BJ (cell line): ENCODE measurements at places on chromosomes 11 and 22.

DNA sequence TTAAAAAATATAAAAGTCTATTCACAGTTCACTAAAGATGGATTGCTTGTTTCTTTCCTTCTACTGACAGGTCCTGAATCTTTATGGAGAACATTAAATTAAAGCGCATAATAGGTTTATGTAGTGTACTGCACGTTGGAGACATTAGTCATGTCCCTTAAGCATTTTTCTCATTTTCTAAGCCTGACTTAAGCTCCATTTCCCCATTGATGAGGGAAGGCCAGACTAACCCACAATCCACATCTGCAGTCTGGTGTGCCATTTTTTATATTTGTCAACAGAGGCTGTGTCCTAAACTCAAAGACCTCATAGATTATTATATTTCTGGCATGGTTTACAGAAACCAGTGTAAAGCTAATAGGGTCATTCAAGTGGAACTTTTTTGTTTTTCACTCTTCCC, 39.9 kb downstream of the CADM1 start:
- DNase-seq, result peak; percentile 55

- DNase-seq, result no peak
Observed at GRCh38 chr11:33742249-33742851, 6.1 kb upstream of the CD59 start.

DNA sequence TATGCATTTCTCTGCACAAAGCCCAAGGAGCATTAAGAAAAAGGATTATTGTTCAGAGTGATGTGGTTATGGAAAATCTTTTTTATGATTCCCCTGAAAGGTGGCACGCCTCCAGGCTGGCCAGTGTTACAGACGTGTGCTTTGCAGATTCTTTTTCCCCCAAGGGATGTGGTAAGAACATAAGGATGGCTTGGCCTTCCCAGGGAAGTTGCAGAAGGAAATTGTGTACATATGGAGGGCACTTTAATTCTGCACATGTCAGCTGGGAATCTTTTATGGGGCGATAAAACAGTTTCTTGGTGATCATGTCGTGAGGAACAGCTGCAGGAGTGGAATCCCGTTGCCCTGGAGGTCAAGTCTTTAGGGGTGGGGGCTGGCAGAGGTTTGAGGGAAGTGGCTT, 9.7 kb downstream of the SMARCB1 start:
- DNase-seq, result no peak

DNA sequence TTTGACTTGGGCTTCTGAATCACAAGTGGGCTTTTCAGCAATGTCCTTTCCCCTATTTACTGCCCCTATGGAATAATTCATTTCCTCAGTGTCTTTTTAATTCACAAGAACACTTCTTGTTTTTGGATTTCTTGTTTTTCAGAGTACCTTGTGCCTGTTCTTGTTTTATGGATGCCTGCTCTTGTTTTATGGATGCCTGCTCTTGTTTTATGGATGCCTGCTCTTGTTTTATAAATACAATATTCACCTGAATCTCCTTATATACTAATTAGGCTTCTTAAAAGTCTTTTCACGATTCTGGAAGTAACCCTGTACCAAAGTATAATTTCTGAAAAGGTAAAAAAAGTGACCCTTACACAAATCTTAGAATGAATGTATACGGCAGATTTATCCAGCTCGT, 32.8 kb downstream of the CACNA1I start:
- no peak for DNase-seq

DNA sequence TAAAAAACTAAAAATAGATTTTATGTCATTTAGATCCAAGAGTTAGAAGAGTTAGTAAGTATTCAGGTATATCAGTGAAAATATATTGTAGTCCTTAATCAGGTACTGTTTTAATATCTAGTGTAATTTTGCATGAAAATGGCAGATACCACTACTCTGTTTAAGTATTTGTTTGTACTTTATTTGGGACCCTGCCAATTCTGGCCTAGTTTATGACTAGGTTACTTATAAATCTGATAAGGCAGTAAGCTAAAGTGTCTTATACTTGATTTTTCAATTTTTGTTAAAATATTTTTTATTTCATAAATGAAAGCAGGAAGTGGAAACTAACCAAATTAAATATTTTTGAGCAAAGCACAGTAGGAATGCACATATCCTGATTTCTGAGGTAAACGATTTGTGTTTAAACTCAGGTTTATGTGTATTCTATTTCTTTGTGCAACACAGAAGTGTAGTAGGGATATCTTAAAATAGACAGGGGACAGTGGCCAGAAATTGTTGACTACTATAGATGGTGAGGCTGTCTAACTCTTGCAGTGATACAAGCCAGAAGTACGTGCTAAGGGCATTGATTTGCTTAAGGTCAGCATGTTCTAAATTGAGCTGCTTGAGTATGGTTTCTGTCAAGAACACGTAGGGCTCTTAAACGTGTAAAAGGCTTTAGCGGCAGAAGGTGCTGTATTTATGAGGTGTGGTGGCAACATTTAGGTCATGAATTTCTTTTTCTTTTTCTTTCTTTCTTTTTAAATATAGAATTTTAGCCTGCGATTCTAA, 34.0 kb downstream of the HIPK3 start:
- DNase-seq, result no peak

GRCh38 chr11:11415901-11416300, 62.9 kb upstream of the CSNK2A3 start:
- no peak for DNase-seq

DNA sequence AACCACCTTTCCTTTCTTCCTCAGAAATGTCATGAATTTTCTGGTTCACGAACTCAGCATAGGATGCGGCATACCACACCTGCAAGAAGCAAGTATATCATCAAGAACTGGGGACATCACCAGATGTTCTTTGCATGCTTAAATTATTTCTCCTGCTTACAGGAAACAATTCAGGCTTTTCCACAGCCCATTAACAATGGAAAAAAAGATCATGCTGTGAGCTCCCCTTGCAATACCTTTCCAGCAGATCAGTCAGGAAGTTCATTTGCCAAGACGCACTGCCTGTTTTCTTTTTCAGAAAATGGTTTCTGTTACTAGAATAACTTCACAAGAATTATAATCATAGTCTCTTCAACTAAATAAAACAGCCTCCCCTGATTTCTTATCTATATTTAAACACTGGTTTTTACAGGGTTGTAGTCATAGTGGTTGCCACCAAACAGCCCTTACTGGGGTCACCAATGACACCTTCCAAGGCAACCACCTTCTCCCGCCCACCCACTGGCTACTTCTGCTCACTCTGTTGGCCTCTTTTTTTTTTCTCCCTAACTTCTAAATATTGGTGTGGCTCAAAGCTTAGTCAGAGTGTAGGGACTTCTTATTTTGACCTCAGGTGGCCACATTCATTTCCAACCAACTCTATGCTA, 42.3 kb upstream of the NFRKB start:
- DNase-seq, result no peak

GRCh38 chr11:64291262-64291751, at the start of gene KCNK4:
Gene KCNK4 (plus strand): TSS chr11:64291302. CDS start chr11:64293019, 1,717 bp downstream.
- no peak for DNase-seq

DNA sequence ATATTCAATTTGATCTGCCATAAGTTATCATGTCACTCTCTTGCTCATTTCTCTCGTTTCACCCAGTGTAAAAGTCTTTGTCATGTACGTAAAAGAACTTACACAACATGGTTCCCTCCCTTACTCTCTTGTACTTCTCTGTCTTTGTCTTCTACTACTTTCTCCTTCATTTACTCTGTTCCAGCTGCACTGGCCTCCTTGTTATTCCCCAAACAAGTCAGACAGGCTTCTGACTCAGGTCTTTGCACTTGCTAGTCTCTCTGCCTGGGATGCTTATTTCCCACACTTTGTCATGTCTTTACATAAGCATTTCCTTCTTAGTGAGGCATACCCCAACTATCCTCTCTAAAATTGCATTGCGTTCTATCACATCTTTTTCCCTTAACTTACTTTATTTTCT, 117.3 kb downstream of the CYP2R1 start:
- no peak for DNase-seq

- DNase-seq, result no peak
Observed at GRCh38 chr11:2462986-2463765, 18.4 kb downstream of the KCNQ1 start.

- no peak for DNase-seq
Observed at GRCh38 chr22:27480487-27480886, 321.1 kb downstream of the MN1 start.

DNA sequence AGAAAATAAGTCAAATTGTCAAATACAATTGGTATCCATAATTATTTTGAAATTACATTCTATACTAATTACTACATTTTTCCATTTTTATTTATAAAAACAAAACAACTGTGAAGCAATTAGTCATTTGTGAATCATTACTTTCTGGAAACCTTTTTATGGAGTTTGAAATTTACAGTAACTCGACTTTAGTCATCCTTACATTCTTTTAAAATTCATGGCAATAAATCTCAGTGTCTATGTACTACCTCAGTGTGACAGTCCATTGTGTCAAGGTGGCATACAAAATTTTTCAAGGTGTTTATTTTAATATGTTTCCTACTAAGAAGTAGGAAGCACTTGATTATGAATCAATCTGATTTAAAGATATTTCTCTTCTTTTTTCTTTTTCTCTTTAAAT, 1949.4 kb upstream of the RAG2 start:
- no peak for DNase-seq

DNA sequence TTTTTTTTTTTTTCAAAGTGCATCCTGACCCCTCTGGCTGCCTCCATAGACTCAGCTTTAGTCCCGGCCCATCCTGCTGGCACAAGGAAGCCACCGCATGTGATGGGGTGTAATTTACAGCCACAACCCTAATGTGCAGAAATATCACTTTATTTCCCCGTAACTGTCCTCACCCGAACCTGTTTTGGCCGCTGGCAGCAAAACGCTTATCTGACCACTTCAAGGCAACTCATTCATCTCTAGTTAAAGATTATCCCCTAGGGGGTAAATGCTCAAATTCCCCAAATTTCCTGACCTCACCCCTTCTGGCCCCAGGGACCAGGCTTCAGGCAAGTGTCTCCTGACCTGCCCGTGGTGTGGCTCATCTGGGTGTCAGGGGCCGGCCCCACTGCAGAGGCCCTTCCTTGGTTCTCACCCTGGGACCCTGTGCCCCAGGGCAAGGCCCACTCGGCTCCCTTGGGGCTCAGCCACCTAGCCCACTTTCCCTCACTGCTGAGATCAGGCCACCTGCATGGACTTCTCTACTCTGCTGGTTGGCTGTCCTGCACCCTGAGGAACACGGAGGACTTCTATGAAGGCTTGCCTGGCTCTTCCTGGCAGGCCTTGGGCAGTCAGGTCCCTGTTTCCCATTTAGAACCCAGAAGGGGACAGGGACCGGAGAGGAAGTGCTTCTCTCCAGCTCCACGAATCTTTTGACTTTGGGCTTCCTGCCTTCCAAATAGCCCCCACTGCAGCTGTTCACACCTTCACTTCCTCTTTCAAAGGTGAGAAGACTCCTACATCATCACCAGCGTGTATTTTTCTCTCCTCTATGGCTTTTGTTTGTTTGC, 53.3 kb downstream of the WNT11 start:
- no peak for DNase-seq

DNA sequence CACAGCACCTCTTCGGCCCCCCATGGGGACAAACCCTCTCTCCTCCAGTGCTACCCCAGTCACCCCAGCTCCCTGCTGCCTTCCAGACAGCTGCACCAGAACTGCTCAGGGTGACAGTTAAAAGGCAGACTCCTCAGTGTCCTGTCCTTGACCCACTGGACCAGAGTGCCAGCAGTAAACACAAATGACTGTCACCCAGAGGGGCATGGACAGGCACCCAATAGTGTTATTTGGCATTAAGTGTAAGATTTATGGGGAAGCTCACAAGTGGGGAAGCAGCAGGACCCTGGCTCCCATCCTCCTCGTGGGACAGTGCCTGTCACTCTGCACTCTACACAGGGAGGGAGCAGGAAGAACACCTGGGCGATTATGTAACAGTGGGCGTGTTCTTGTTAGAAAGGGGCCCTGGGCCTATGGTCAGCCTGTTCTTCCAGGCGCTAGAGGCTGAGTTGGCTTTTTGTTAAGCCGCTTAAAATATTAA, 5.0 kb downstream of the RPS19BP1 start:
- DNase-seq, result no peak

DNA sequence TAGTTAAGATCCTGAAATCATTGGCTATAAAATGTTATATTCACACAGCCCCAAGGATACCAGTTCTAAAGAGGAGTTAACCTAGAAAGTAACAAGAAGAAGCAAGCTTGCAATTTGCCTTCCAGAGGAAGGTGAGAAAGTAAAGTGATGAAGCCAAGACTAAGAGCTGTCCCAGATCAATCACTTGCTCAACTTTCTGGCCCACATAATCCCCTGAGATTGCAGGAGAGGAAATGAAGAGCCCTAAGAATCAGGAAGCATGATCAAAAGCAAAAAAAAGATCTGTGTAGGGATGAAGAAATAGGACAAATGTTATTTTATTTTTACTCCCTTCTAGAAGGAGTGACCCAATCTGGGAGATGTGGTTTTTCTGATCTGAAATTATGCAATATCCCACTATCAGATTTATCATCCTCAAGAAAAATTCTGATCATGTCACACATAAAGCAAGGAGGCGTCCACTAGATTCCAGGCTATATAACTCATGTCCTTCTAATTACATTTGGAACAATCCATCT, 180.3 kb upstream of the GUCY1A2 start:
- DNase-seq, result no peak

- DNase-seq, result peak; percentile 63
Observed at GRCh38 chr11:28834877-28835276, 726.7 kb downstream of the METTL15 start.

DNA sequence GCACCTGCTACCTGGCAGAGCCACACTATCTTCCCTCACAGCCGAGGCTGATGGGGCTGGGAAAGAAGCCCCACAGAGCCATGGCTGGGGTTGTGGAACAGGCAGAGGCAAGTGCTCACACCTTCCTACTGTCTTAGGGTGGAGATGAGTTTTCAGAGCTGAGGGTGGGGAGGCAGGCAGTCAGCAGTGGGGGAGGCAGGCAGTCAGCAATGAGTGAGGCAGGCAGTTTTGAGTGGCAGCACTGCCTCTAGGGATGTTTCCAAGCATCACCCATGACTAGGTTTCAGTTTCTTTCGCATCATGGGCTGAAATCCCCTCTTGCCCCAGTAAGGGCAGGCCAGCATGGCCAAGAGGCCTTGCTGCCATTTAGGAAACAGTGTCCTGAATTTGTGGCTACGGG, 41.6 kb upstream of the NTM start:
- DNase-seq, result no peak

GRCh38 chr22:26295563-26296126, 126.4 kb downstream of the SEZ6L start:
- no peak for DNase-seq

DNA sequence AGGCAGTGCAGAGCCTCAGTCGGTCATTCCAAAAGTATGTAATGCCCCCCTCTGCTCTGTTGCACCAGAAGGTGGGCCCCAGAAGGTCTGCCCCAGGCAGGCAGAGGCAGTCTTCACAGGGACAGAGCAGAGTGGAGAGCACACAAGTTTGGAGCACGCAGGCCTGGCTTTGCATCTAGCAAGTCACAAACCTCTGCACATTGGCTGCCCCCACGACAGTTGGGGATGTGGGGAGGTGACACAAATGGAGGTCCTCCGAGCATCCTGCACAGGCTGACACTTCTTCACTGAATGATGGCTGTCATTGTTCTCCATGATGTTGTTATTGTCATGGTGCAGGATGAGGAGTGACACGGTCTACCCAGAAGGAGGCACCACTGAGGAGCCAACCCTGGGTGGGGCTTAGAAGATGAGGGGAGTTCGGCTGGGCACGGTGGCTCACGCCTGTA, 11.9 kb downstream of the TOM1 start:
- DNase-seq, result no peak

- no peak for DNase-seq
Observed at GRCh38 chr11:105574974-105575373, 34.9 kb upstream of the GRIA4 start.

- no peak for DNase-seq
Observed at GRCh38 chr22:30262917-30263741, 3.5 kb downstream of the OSM start.
